T1000 (cell line): ENCODE measurements at places on chromosomes 7 and 10.

DNA sequence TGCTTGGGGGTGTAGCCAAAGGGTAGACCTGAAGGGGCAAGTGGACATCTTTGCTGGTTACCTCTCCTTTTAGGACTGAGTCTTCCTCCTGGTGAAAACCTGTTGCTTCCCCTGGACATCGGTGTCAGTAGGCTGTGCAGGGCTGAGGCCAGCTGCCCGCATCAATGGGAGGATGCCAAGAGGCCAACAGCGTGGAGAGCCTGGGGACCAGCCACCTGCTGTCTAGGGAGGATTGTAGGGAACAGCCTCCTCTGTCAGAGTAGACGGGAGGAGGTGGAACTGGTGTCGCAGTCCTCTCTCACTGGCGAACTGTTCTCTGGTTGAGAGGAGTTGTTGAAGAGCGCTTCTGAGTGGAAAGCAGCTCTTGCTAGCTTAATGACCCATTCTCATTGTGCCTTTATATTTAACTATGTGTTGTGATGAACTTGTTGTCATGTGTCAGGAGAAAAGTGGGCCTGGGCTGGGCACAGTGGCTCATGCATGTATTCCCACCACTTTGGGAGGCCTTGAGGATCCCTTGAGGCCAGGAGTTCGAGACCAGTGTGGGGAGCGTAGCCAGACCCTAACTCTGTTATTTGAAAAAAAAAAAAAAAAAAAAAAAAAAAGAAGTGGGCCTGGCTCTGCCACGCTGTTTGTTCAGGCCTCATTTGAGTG is 1.8 kb downstream of the SUFU start:
- DNase-seq = no peak

- DNase-seq = no peak
Measured at GRCh38 chr10:99768556-99768955, 13.9 kb upstream of the ABCC2 start.

DNA sequence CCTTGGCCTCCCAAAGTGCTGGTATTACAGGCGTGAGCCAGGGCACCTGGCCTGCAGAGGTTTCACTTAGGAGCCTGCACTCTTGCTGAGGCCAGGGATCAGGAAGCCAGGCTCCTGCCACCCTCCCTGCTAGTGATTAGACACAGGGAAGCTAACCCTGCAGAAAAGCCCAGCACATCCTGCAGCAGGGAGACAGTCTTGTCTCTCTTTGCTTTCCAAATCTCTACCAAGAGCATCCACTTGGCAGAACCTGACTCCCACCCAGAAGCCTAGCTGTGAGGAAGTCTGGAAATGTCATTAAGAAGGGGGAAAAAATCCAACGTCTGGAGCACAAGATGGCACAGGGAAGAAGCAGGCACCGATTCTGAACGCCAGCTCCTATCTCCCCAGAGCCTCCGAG is 8.0 kb upstream of the FAM171A1 start:
- no peak for DNase-seq

DNA sequence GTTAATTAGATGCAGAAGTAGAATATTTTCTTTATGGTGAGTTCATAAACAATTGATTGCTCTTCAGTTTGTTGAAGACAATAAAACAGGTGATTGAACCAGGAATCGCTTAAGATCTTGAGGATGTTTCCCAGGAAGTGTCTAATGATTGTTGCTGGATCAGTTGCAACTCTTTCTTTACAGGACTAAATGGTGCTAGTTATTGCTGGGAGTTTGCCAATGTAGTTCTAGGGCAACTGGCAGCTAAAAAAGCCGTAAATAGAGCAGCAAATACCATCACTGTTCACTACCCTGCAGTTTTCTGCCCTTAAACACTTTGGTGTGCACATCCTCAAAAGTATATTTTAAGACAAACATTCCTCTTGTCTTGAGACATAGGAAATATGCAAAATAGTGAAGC is 119.2 kb upstream of the ANK3 start:
- no peak for DNase-seq

DNA sequence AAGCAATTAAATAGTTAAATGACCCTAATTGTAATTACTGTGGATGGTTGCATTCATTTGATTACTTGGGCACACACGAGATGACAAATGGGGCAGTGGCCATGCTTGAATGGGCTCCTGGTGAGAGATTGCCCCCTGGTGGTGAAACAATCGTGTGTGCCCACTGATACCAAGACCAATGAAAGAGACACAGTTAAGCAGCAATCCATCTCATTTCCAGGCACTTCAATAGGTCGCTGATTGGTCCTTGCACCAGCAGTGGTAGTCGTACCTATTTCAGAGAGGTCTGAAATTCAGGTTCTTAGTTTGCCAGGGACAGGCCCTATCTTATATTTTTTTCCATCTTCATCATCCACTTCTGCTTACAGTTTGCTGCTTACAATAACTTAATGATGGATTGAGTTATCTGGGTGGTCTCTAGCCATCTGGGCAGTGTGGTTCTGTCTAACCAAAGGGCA is 8.3 kb downstream of the PCBD1 start:
- peak; percentile 63 for DNase-seq

DNA sequence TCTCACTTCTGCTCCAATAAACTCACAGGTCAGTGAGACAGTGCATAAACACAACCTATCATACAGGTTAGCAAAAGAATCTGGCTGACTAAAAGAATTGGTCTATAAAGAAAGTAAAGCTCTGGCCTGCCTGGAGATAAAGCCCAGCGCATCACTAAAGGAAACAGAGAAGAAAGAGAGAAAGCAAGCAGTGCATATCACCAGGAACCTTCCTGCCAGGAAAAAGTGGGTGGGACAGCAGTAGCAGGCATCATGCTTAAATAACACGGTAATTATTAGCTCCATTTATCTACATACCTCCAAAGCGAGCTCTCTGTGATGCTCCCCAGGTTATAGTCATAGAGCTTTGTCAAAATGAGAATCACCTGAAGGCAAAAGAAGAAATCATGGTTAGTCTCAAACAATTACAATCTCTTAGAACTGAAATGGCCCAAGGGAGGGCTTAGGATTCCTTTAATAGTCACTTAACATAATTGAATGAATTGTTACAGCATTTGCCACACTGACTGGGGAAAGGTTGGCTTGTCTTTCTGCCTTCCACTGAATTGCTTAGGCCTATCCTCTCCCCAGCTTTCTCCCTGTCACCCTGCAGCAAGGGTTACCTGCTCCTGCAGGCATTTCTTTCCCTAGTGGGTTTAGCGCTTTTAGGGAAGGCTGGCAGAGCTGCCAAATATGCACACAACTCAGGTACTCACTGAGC is 208.1 kb downstream of the SORCS1 start:
- DNase-seq = no peak
